ENCODE measurements at places on chromosomes 6 and 20.

DNA sequence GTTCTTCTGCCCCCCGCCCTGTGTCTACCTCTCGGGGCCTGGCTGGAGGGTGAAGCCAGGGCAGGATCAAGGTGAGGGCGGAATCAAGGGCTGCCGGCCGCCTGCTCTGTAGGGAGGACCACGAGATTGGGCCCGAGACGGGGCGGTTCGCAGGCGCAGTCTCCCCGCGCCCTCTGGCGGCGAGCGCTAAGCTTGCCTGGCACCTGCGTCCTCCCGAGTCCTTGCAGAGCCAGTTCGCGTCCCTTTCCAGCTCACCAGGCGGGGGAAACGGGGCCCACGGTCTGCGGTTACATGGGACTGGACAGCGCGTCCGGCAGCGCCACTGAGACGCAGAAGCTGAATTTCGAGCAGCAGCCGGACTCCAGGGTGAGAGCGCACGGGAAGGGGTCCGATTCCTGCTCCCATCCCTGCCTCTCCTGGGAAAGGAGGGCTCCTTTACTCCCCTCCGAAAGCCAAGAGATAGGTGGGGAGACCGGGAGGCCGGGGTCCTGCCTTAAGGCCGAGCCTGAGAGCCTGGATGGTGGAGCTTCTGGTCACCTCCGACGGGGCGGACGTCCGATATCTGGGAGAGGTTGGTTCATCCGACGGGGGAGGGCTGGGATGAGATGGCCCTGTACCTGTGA lies 3.6 kb upstream of the MATN4 start:
- DNase-seq = peak; percentile 61
- H3K36me3 ChIP-seq = no peaks in the 10 kb centered on the region
- H3K27me3 ChIP-seq = no peaks in the 10 kb centered on the region

GRCh38 chr20:40945754-40946450 lies 82.7 kb upstream of the TOP1 start:
- no peaks in the 10 kb centered on the region for H3K4me1 ChIP-seq
- no peak overlapping the region for H3K4me3 ChIP-seq
- no peaks in the 10 kb centered on the region for H3K27me3 ChIP-seq
- no peaks in the 10 kb centered on the region for H3K36me3 ChIP-seq

- H3K36me3 ChIP-seq = no peaks in the 10 kb centered on the region
- H3K4me1 ChIP-seq = no peaks in the 10 kb centered on the region
- no peak for DNase-seq
- H3K27me3 ChIP-seq = no peaks in the 10 kb centered on the region
- H3K27ac ChIP-seq = no peak overlapping the region
Measured at GRCh38 chr6:98452685-98453084, 381.7 kb upstream of the POU3F2 start.

- no peak for DNase-seq
- H3K27ac ChIP-seq = no peak overlapping the region
- no peaks in the 10 kb centered on the region for H3K4me1 ChIP-seq
- H3K27me3 ChIP-seq = no peaks in the 10 kb centered on the region
- H3K36me3 ChIP-seq = no peaks in the 10 kb centered on the region
Measured at GRCh38 chr6:169289619-169290339, 36.1 kb upstream of the THBS2 start.

- H3K27me3 ChIP-seq = no peaks in the 10 kb centered on the region
- DNase-seq = peak; percentile 72
- H3K4me3 ChIP-seq = peak overlapping the region; percentile 23
- peaks cover 42% of the 10 kb centered on the region for H3K4me1 ChIP-seq
- no peaks in the 10 kb centered on the region for H3K36me3 ChIP-seq
Measured at GRCh38 chr6:96812077-96812703, 25.1 kb downstream of the GPR63 start.

GRCh38 chr6:36809941-36810803 lies 29.1 kb downstream of the CPNE5 start:
- H3K27me3 ChIP-seq = no peaks in the 10 kb centered on the region
- H3K27ac ChIP-seq = no peak overlapping the region
- no peaks in the 10 kb centered on the region for H3K4me1 ChIP-seq
- H3K36me3 ChIP-seq = no peaks in the 10 kb centered on the region
- H3K4me3 ChIP-seq = no peak overlapping the region
- no peak for DNase-seq

- DNase-seq = no peak
- no peak overlapping the region for H3K4me3 ChIP-seq
- H3K27ac ChIP-seq = no peak overlapping the region
- H3K27me3 ChIP-seq = no peaks in the 10 kb centered on the region
Measured at GRCh38 chr6:144528743-144529425, 243.7 kb downstream of the UTRN start.

- no peak for DNase-seq
- no peak overlapping the region for H3K4me3 ChIP-seq
- no peaks in the 10 kb centered on the region for H3K27me3 ChIP-seq
- H3K27ac ChIP-seq = no peak overlapping the region
- H3K4me1 ChIP-seq = no peaks in the 10 kb centered on the region
- H3K36me3 ChIP-seq = no peaks in the 10 kb centered on the region
Measured at GRCh38 chr6:162704001-162704400, 23.6 kb downstream of the PRKN start.

GRCh38 chr20:42894483-42894882 lies 295.2 kb downstream of the PTPRT start:
- no peak overlapping the region for H3K4me3 ChIP-seq
- no peak overlapping the region for H3K27ac ChIP-seq
- H3K36me3 ChIP-seq = no peaks in the 10 kb centered on the region
- no peak for DNase-seq

GRCh38 chr6:2917801-2918445 lies 14.8 kb upstream of the SERPINB9 start:
- H3K36me3 ChIP-seq = no peaks in the 10 kb centered on the region
- H3K4me3 ChIP-seq = no peak overlapping the region
- H3K4me1 ChIP-seq = no peaks in the 10 kb centered on the region

GRCh38 chr6:129267028-129267427 lies 384.1 kb downstream of the LAMA2 start:
- H3K4me1 ChIP-seq = no peaks in the 10 kb centered on the region
- no peak overlapping the region for H3K4me3 ChIP-seq
- H3K36me3 ChIP-seq = no peaks in the 10 kb centered on the region
- no peak overlapping the region for H3K27ac ChIP-seq

GRCh38 chr6:159756508-159756907 lies 5.3 kb upstream of the ACAT2 start:
- H3K27me3 ChIP-seq = no peaks in the 10 kb centered on the region
- no peak overlapping the region for H3K27ac ChIP-seq
- no peaks in the 10 kb centered on the region for H3K4me1 ChIP-seq
- no peaks in the 10 kb centered on the region for H3K36me3 ChIP-seq
- DNase-seq = no peak
- no peak overlapping the region for H3K4me3 ChIP-seq

GRCh38 chr6:144190080-144190479 lies 39.8 kb downstream of the STX11 start:
- no peak overlapping the region for H3K4me3 ChIP-seq
- H3K4me1 ChIP-seq = no peaks in the 10 kb centered on the region
- no peak overlapping the region for H3K27ac ChIP-seq
- DNase-seq = no peak
- H3K36me3 ChIP-seq = no peaks in the 10 kb centered on the region

DNA sequence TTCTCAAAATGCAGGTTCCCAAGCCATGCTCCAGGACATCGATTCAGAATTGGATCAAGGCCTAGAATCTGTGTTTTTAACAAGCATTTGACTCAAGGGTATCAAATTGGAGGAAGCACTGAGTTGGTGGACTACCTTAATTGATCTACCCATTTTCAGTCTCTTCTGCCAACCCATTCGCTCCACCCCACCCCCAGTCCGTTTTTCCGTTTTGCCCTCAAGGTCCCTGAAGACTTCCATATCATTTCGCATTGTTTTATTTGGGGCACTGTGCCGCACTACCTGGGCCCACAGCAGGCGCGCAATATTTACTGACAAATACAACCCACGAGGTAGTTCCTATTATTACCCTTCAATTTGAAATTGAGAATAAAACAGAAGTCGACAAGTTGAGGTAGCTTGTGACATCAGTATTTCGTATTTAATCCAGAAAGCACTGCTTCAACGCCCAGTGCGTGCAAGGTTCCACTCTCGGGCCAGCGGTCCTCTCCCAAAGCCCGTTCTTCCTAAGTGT lies 557 bp upstream of the DHX35 start:
- no peaks in the 10 kb centered on the region for H3K27me3 ChIP-seq
- peak overlapping the region; percentile 96 for H3K4me3 ChIP-seq
- no peaks in the 10 kb centered on the region for H3K36me3 ChIP-seq
- peak; percentile 10 for DNase-seq
- peaks cover 11% of the 10 kb centered on the region for H3K4me1 ChIP-seq

- H3K4me1 ChIP-seq = no peaks in the 10 kb centered on the region
- H3K36me3 ChIP-seq = no peaks in the 10 kb centered on the region
- DNase-seq = no peak
Measured at GRCh38 chr20:40815156-40816038, 126.4 kb upstream of the MAFB start.

GRCh38 chr6:26459023-26459810 lies 1.5 kb downstream of the BTN2A1 start:
- H3K27ac ChIP-seq = no peak overlapping the region
- no peaks in the 10 kb centered on the region for H3K27me3 ChIP-seq
- H3K4me3 ChIP-seq = no peak overlapping the region
- H3K4me1 ChIP-seq = 0 out of 2 replicates have a peak, but pooled peaks cover 12% of the 10 kb centered on the region
- H3K36me3 ChIP-seq = peaks cover 8% of the 10 kb centered on the region

DNA sequence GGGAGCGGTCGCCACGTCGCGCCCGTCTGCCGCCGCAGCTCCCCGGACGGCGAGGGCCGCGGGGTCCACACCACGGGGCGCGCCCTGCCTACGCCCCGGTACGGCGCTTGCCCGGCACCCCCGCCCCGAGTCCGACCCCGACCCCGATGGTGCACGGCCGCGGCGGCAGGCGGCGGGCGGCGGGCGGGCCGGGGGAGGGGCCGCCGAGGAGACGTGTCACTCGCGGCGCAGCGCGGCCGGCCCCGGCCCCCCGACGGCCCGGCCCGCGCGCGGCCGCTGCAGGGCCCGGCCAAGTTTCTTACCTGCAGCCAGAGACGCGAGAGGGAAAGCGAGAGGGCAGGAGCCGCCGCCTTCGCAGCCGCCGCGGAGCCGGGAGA lies 328 bp downstream of the RRBP1 start:
- no peaks in the 10 kb centered on the region for H3K27me3 ChIP-seq
- H3K36me3 ChIP-seq = peaks cover 12% of the 10 kb centered on the region
- H3K27ac ChIP-seq = peak overlapping the region; percentile 75

DNA sequence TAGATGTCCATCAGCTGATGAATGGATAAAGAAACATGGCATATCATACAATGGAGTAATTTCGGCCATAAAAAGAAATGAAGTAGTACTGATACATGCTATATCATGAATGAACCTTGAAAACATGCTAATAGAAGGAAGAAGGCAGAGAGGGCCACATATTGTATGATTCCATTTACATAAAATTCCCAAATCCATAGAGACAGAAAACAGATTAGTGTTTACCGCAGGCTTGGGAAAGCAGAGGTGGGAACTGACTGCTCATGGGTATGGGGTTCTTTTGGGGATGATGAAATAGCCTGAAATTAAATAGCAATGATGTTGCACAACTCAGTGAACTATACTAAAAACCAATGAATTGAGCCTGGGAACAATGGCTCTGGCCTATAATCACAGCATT lies 58.3 kb downstream of the SERAC1 start:
- H3K27me3 ChIP-seq = no peaks in the 10 kb centered on the region
- H3K36me3 ChIP-seq = no peaks in the 10 kb centered on the region
- H3K4me3 ChIP-seq = no peak overlapping the region
- no peaks in the 10 kb centered on the region for H3K4me1 ChIP-seq
- DNase-seq = no peak

- DNase-seq = no peak
- no peaks in the 10 kb centered on the region for H3K36me3 ChIP-seq
- H3K4me1 ChIP-seq = no peaks in the 10 kb centered on the region
Measured at GRCh38 chr6:2782356-2782708, 17.1 kb downstream of the WRNIP1 start.

DNA sequence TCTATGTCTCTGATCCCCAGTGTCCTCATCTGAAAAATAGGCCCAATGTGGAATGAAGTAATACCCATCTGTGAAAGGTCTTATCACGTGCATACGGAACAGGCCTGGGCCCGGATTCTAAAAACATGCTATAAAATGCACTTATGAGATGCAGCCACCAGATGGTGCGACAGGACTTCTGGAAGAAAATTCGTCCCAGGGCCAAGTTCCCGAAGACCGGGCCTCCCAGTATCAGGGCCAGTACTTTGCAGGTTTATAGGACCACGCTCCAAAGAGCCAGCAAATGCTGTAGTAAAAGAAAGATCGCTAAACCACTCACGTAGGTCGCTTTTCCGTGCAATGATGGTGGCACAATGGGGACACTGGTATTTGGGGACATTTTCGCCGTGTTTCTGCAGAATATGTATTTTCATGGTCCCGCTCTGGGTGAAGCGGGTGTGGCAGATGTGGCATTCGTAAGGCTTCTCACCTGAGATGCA lies 10.6 kb downstream of the CTCFL start:
- H3K4me3 ChIP-seq = no peak overlapping the region
- H3K27ac ChIP-seq = no peak overlapping the region
- no peaks in the 10 kb centered on the region for H3K27me3 ChIP-seq
- H3K4me1 ChIP-seq = no peaks in the 10 kb centered on the region
- H3K36me3 ChIP-seq = no peaks in the 10 kb centered on the region

- no peaks in the 10 kb centered on the region for H3K27me3 ChIP-seq
- H3K4me3 ChIP-seq = no peak overlapping the region
- H3K27ac ChIP-seq = no peak overlapping the region
- H3K4me1 ChIP-seq = 0 out of 2 replicates have a peak, but pooled peaks cover 4% of the 10 kb centered on the region
Measured at GRCh38 chr6:93021235-93021915, 398.0 kb downstream of the EPHA7 start.

- no peak overlapping the region for H3K4me3 ChIP-seq
- no peaks in the 10 kb centered on the region for H3K36me3 ChIP-seq
- H3K27ac ChIP-seq = no peak overlapping the region
- DNase-seq = no peak
Measured at GRCh38 chr6:80341330-80341729, 234.9 kb downstream of the BCKDHB start.

DNA sequence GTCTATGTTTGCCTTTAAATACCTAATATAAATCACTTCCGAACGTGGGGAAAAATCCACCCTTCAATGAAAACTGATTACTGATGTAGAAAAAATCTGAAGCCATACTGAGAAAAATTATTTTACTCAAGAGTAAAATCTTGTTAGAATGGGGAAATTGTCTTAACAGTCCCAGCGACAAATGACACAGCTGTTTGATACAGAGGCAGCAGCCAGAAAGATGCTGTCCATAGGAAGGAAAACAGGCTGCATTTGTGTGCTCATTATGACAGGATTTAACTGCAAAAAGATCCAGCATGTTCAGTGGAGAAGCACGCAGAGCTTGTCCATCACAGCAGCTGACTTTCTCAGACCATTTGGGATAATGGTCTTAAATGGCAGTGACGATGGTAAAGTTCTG lies 443.0 kb downstream of the TFAP2B start:
- no peak overlapping the region for H3K27ac ChIP-seq
- H3K4me3 ChIP-seq = no peak overlapping the region
- no peak for DNase-seq
- no peaks in the 10 kb centered on the region for H3K27me3 ChIP-seq
- H3K36me3 ChIP-seq = no peaks in the 10 kb centered on the region
- no peaks in the 10 kb centered on the region for H3K4me1 ChIP-seq

- no peaks in the 10 kb centered on the region for H3K4me1 ChIP-seq
- no peak overlapping the region for H3K27ac ChIP-seq
- H3K36me3 ChIP-seq = no peaks in the 10 kb centered on the region
- no peaks in the 10 kb centered on the region for H3K27me3 ChIP-seq
Measured at GRCh38 chr6:50333696-50334095, 284.0 kb upstream of the DEFB112 start.

- H3K36me3 ChIP-seq = 0 out of 2 replicates have a peak, but pooled peaks cover 3% of the 10 kb centered on the region
- H3K27me3 ChIP-seq = no peaks in the 10 kb centered on the region
- no peak overlapping the region for H3K27ac ChIP-seq
- H3K4me1 ChIP-seq = 0 out of 2 replicates have a peak, but pooled peaks cover 9% of the 10 kb centered on the region
- H3K4me3 ChIP-seq = no peak overlapping the region
Measured at GRCh38 chr20:44051661-44052000, 135.4 kb downstream of the JPH2 start.

GRCh38 chr20:4134355-4134834 lies 119.0 kb upstream of the RNF24 start:
- peak overlapping the region; percentile 36 for H3K4me3 ChIP-seq
- H3K36me3 ChIP-seq = no peaks in the 10 kb centered on the region
- peak overlapping the region; percentile 59 for H3K27ac ChIP-seq
- DNase-seq = no peak
- no peaks in the 10 kb centered on the region for H3K27me3 ChIP-seq
